ENCODE measurements at places on chromosomes 11 and 22. TPM values are rescaled to one million over a fixed set of nuclear protein-coding genes. Genes with fewer than 3 reads are reported as not detected.

Gene DRICH1
- 0.19 TPM for polyA plus RNA-seq

- DNase-seq: no peak
Observed at GRCh38 chr11:62144641-62145255, 20.9 kb downstream of the INCENP start.

GRCh38 chr11:64875369-64876228, 2.8 kb downstream of the EHD1 start:
- no peak for DNase-seq

Gene CCDC134
- 7.7 TPM for polyA plus RNA-seq

- DNase-seq: no peak
Observed at GRCh38 chr22:19855504-19856409, 1.1 kb upstream of the GNB1L start.

GRCh38 chr11:72123117-72123653, 10.7 kb upstream of the ANAPC15 start:
- DNase-seq: no peak

GRCh38 chr11:92495107-92495793, 270.6 kb downstream of the FAT3 start:
- no peak for DNase-seq

GRCh38 chr22:19756288-19757128, 4.1 kb upstream of the TBX1 start:
- DNase-seq: peak; percentile 78

GRCh38 chr11:11036848-11037732, 179.2 kb upstream of the ZBED5 start:
- DNase-seq: peak; percentile 9

Gene PGA4
- polyA plus RNA-seq: 2.0 TPM

Gene MS4A3
- not detected for polyA plus RNA-seq

DNA sequence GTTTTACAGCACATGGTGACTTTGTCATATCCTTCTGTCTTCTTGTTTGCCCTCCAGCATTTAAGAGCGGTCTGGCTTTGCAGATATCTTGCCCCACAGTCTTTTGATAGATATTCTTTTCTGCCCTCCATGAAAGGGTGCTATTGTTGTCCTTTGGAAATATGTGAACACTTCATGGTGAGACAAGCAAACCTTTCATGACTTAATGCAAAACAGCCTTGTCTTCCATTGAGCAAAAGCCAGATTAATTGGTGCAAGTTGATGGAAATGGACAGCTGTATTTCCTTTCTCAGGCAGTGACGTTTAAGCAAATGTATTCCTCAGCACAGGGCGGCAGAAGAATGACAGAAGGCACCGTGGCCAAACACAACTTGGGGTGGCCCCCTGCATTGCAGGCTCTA, 4.4 kb downstream of the DCPS start:
- no peak for DNase-seq

GRCh38 chr11:118485273-118485672, 42.0 kb upstream of the TTC36 start:
- no peak for DNase-seq

Gene SORL1
- polyA plus RNA-seq: 38.1 TPM

DNA sequence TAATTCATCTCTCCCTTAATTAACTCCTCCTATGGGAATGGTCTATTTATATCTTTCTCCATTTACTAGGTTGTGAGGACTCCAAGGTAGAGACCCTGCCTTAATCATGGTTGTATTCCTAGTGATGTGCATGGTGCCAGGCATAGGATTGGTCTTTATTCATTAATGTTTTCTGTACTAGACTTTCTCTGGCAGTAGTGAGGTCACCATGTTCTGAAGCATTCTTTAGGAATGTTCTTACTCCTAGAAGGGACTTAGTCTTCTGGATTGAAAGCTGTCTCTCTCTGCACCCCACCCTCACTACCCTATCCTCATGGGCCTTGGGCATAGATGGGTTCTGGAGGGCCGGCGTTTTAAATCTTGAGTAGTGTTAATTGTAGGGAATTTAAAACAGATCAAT, 10.6 kb upstream of the INSC start:
- DNase-seq: no peak

DNA sequence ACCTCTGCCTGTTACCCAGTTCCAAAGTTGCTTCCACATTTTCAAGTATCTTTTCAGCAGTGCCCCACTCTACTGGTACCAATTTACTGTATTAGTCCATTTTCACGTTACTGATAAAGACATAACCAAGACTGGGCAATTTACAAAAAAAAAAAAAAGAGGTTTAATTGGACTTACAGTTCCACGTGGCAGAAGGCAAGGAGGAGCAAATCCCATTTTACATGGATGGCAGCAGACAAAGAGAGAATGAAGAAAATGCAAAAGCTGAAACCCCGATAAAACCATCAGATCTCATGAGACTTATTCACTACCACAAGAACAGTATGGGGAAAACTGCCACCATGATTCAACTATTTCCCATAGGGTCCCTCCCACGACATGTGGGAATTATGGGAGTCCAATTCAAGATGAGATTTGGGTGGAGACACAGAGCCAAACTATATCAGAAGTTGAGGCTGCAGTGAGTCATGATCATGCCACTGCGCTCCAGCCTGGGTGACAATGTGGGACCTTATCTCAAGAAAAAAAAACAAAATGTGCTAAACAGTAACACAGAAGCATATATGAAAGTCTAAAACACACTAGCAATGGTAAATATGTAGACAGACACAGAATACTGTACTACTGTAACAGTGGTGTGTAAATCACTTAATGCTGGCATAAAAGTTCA, 190.3 kb upstream of the ZC3H12C start:
- DNase-seq: no peak

Gene GPR83
- 0.30 TPM for polyA plus RNA-seq

Gene OR52A1
- 5.9 TPM for polyA plus RNA-seq

DNA sequence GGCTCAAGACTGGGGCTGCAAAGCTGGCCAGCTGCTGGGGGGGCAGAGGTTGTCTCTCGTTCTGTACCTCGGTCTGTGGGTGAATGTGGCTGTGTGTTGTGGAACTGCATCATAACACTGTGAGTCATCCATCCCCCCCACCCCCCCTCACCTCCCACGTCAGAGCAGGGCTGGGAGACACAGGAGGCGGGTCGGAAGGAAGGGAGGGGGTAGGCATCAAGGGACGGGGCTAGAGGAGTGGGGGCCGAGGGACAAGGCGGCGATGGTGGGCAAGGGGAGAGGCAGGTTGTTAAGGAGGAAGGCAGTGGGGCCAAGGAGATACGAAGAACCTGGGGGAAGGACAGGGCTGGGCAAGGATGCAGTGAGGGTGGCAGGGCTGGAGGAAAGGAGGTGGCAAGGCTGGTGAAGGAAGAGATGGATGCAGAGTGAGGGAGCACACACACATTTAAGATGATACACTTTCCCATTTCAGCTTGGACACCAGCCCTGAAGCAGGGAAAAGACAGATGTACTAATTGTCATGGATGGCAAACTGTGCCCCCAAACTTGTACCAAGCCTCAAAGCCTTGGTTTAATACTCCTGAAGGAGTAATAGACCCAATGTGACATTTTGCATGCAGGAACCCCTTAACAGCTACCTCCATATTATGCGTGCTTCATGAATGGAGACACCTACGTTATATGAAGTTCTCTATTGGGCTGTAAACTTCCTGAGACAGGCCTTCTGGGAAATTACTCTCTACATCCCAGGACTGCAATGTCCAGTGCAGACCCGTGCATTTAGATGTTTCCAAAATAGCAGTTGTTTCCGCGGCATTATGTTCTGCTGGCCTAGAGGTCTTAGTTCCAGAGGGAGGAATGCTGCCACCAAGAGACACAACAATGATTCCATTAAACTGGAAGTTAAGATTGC, at the start of gene YPEL4:
TSS of gene YPEL4 (minus strand) at position 87 of the 913 bp plus-strand sequence. CDS start 2,805 bp downstream, outside the sequence.
- peak; percentile 60 for DNase-seq

GRCh38 chr22:45238076-45238956, 2.4 kb downstream of the KIAA0930 start:
- no peak for DNase-seq

GRCh38 chr11:7617032-7617431, 56.3 kb downstream of the CYB5R2 start:
- DNase-seq: no peak

DNA sequence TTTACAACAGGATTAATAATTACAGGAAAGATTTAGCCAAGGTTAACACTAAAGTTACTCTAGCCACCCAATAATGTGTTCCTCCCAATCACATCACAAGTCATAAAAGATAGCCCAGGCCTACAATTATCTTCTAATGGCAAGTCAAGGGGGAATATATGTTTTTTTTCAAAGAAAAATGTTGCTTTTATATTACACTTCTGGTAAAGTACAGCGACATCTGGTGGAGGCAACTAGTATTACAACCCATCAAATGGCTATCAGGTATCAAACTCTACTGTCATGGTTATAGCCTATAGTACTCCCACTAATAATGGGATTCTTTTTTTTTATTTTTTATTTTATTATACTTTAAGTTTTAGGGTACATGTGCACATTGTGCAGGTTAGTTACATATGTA, 71.8 kb downstream of the XRRA1 start:
- DNase-seq: no peak

Gene DGCR2
- 42.3 TPM for polyA plus RNA-seq

DNA sequence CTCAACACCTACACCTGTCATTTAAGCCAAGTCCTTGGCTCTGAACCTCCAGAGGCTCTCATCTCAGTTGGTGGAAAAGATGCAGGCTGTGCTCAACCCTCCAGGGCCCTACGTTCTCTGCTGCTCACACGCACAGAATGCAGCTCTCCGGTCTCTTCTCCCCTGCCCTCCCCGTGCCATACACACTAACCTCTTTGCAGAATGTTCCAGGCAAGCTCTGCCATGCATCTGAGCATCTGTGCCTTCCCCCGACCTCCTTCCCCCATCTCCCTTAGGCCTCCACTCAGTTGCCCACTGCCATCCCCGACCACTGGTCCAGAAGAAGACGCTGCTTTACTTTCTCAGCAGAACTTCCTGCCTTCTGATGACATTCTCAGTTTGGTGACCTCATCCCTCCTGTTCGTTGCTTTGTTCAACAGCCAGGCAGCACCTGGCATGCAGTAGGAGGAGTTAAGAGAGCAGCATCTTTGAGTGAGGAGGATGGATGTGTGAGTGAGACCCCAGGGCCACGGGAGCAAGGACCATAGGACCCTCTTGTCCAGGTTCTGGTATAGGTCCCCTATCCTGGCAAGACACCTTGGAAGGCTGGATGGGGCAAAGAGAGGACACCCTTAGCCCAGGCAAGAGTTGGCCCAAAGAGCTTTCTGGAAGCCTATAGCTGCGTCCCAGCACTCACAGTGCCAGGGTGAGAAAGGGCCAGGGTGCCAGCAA, 598.0 kb downstream of the BRD1 start:
- no peak for DNase-seq

GRCh38 chr11:9459667-9460321, 1.0 kb upstream of the ZNF143 start:
- no peak for DNase-seq

- DNase-seq: no peak
Observed at GRCh38 chr11:77374611-77375031, 73.1 kb upstream of the GDPD4 start.

Gene PATE2
- polyA plus RNA-seq: not detected

DNA sequence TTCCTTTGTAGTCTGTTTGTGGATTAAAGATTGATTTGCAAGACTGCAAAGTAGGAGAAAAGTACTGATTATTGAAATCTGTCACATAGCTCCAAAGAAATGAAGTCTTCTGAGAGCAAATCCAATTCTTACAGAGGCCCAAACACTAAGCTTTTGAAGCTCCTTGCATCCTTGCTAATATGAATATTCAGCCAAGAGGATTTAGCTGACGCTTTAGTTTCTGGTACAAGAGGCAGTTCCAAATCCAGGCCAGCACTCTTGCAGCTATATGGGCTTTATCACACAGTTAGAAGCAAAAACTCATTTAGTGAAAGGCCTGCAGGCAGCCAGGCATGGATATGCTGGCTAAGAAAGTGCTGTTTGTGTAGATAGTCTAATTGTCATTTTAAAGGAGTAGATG, 12.7 kb downstream of the PAAF1 start:
- no peak for DNase-seq

- no peak for DNase-seq
Observed at GRCh38 chr22:50313021-50313420, 5.6 kb upstream of the PLXNB2 start.

- no peak for DNase-seq
Observed at GRCh38 chr11:31922450-31922849, 111.3 kb upstream of the PAX6 start.

Gene DDIAS
- 6.2 TPM for polyA plus RNA-seq

Gene LYVE1
- not detected for polyA plus RNA-seq

Gene BBOX1
- polyA plus RNA-seq: not detected

- no peak for DNase-seq
Observed at GRCh38 chr11:78667461-78667860, 92.8 kb upstream of the NARS2 start.

DNA sequence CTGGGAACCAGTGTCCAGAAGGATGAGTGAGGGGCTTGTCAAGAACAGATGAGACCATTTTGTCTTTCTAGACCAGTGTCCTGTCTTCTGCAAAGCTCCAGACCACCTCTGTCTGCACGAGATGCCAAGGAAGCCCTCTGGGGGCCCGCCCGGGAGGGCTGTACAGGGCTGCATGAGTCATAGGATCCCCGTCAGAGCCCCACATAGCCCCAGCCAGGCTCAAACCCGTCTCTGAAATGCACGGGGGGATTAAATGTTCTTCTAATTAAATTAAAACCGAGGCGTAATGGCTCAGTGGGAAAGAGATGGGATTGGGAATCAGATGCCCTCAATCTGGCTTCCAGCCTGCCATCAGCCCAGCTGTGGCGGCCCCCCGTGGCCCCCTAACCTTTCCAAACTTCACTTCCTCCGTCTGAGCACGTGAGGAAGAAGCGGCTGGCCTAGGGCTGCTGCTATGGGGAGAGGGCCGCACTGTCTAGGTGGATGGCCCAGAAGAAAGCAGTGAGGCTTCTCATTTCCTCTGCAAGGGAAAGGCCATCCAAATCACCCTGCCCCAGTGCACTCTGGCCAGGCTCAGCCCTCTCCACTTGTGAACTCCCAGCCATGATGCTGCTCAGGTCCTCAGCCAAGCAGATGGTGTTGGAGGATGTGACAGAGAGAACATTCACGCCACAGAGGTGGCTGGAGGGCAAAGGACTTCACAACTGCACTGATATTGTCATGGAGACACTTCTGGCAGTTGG, 32.8 kb downstream of the KCNQ1OT1 start:
- DNase-seq: no peak

GRCh38 chr22:29987137-29987536, 93.1 kb upstream of the HORMAD2 start:
- DNase-seq: no peak

Gene RAB36
- polyA plus RNA-seq: 1.5 TPM

Gene TRIM29
- polyA plus RNA-seq: 0.17 TPM

DNA sequence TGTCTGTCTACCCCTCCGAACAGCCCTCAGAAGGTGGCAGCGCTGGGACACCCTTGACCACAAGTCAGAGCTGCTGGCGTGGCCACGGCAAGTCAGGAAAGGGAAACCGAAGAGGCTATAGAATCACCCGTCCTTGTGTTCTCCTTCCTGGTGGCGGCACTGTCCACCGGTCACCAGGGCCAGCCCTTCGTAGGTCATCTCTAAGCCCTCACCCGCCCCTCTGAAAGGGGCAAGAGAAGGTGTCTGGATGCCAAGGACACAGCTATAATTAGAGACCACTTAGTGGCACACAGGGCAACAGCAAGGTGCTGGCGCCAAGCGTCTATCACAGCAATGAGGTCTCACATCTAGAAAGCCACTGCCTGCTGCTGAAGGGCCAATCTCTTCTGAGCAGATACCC, 320.9 kb downstream of the SHANK2 start:
- no peak for DNase-seq

GRCh38 chr11:120690406-120690805, 178.9 kb downstream of the GRIK4 start:
- DNase-seq: no peak
